Fibroblast of skin of right quadriceps (primary cell): ENCODE measurements at places on chromosomes 12 and 14.
A peak's percentile ranks its signal among the peaks of the same experiment; 100 is the strongest.

DNA sequence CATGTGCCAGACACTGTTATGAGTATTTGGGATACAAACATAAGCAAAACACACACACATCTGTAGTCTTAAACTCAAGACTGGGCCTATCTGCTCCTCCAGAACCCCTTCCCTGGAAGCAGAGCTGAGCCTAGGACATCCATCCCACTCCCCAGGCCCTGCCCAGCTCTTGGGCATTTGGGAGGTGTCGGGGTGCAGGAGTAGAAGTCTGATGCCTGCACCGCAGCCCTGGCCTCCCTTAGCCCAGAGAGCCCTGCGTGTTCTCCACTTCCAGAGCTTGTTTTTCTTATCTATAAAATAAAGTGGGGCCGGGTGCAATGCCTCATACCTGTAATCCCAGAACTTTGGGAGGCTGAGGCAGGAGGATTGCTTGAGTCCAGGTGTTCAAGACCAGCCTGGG lies 11.7 kb downstream of the HSP90AA1 start:
- no peak for DNase-seq

GRCh38 chr14:51616724-51617409 lies 34.8 kb upstream of the FRMD6 start:
- peak; percentile 98 for DNase-seq

DNA sequence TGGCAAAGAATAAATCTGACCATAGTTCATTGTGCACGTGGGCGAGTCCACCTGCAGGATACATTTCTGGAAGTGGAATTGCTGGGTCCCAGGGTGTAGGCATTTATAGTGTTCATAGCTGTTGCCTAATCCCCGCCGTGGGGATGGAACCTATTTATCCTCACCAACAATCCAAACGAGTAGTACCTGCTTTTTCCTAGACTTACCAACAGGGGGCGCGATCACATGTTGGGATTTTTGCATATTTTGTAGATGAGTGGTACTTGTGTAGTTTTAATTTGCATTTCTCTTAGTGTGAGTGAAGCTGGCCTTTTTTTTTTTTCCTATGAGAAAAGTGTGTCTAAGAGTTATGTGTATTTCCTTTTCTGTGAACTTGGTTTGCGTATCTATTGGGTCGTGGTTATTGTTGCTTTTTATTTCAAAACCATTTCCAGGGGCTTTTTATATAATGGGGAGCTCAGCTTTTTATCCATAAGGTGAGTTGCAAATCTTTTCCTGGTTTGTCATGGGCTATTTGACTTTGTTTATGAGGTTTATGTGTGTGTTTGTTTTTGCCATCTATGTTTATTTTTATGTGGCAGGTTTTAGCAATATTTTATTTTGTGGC lies 67.2 kb downstream of the CCDC92 start:
- DNase-seq: peak; percentile 87

GRCh38 chr12:96302687-96303310 lies 97.4 kb downstream of the CDK17 start:
- no peak for DNase-seq

DNA sequence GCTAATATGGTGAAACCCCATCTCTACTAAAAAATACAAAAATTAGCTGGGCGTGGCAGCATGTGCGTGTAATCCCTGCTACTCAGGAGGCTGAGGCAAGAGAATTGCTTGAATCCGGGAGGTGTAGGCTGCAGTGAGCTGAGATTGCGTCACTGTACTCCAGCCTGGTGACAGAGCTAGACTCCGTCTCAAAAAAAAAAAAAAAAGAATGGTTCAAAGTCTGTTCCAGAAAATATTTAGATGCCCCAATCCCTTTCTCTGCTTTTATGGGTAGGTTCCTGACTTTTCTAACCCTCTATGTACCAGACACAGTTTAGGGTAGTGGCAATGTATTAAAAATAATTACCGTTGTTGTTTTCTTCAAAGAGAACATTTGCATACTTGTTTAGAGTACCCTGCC lies 161.4 kb downstream of the STXBP6 start:
- no peak for DNase-seq

DNA sequence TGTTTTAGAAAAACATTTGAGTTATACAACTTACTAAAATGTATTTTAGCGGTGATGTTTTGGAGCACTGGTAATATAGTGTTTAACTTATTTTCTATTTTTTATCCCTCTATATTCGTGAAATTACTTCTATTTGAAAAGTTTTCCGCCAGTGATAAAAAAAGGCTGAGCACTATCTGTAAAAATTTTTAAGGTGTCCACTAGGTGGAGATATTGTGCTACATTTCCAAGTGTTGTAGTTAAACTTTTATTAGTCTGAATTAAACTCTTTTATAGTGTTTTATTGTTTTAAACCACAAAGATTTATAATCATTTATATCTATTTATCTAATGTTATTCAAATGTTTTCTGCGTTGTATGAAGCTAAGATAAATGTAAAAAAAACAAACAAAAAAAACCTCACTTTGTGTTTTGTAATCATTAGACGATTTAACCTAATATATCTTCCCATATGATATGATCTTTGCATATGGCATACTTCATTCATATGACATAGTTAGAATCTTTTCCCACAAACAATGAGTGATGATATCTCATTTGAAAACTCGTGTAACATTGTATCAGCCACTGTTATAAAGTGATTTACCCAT lies 11.8 kb downstream of the ALG10B start:
- peak; percentile 24 for DNase-seq

- DNase-seq: no peak
Observed at GRCh38 chr12:108615918-108616317, 17.8 kb downstream of the SELPLG start.

- peak; percentile 24 for DNase-seq
Observed at GRCh38 chr12:74021937-74022336, 515.7 kb upstream of the ATXN7L3B start.

- no peak for DNase-seq
Observed at GRCh38 chr12:41188841-41189394, 798 bp downstream of the PDZRN4 start.

- no peak for DNase-seq
Observed at GRCh38 chr12:96698521-96698920, 208.5 kb upstream of the NEDD1 start.

DNA sequence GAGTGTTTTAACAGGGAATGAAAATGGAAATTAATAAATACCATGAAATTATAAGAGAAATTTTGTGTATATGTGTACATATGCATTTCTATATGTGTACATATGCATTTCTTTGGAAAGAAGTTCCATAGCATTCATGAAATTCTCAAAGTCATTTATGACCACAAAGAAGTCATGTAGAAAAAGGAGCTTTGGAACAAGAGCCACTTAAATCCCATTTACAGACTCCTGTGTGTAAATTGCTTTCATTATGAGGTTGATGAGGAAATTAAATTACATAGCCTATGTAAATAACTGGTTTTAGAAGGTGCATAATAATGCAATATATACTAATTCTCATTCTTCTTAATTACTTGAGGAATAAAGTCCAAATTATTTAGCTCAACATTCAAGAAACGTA lies 450.5 kb upstream of the SYT1 start:
- no peak for DNase-seq

DNA sequence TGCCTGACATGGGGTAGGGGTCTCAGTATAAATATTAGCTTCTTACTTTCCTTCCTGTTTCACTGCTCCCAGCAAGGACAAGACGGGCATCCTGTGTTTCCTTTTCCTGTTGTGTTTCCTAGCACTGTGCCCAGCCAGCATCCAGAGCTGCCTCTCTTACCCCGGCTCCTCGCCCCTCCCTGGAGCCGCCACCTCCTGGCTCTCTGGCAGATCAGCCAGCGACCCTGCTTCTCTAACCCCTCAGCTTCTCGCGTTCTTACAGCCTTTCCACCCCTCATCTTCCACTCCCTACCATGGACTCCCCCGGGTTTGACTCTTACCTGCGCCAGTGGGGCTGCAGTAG lies 17.8 kb downstream of the HDAC7 start:
- no peak for DNase-seq

- DNase-seq: no peak
Observed at GRCh38 chr14:31898838-31899528, 178.1 kb upstream of the ARHGAP5 start.

DNA sequence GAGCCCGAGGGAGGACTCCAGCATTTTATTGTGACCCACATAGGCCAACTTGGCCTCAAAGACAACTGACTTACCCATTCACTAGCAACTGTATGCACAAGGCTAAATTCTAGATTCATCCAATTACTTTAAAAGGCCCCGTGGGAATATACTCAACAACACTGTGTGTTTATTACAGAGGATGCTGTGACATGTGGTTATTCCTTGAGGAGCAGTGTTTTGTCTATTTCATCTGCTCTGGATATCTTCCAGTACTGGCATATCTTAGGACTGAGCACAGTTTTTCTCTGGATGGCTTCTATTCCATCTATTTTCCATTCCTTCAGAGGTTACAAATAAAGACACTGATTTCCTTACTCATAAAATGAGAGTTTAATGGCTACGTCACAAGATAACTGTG lies 87.2 kb upstream of the KRAS start:
- no peak for DNase-seq

- no peak for DNase-seq
Observed at GRCh38 chr12:24977060-24977459, 28.2 kb upstream of the BCAT1 start.

DNA sequence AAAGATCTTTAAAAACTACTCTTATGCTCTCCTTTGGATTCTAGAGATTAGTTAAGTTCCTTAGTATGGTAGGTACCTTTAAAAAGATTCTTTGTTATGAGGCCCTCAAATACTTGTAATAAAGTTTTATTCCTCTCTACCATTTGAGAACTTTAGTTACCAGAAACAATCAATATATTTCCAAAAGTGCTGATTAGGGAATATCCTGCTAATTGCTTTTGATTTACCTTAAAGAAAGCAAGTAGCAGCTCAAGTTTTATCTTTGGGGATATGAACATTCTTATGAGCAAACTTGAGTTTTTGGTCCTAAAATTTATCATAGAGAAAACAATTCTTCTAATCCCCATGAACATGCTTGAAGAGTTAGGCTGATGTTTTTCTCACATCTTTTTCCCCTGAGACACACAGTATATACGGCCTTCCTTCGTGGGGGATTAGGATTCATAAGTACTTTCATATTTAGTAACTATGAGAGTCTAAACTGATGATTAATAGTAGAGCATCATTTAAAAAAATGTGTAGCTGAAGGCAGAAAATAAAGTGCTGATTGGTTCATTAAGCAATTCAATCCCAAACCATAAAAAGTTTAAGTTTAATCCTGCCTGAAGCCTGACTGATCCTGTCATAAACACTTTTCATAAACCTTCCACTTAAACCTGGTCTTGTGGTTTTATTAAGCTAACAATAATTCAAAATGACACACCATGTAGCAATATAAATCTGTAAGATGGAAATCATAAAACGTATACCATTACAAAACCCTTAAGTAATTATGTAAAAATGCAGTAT lies 380.5 kb upstream of the FBXO33 start:
- peak; percentile 2 for DNase-seq

GRCh38 chr12:120366845-120367232 lies 2.1 kb downstream of the MSI1 start:
- DNase-seq: no peak
